ENCODE measurements at places on chromosomes 2 and 18.

GRCh38 chr2:235140801-235141081 lies 188.9 kb downstream of the SH3BP4 start:
- DNase-seq = no peak

DNA sequence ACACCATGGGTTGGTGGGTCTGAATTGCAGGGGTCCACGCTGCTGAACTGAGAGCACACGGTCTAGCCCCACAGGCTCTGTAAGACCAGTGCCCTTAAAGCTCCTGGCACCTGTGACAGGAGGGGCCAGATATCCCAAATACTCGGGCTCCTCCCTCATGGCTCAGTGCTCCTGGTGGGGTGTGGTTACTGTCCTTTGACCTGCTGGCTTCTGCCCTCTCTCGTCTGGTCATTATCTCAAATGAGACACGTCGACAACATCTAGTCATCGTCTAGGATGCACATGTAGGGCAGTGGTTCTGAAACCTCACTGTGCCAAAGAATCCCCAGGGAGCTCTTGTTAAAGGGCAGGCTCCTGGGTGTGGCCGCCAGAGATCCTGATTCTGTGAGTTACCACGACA lies 258.4 kb downstream of the LOXHD1 start:
- no peak for DNase-seq

DNA sequence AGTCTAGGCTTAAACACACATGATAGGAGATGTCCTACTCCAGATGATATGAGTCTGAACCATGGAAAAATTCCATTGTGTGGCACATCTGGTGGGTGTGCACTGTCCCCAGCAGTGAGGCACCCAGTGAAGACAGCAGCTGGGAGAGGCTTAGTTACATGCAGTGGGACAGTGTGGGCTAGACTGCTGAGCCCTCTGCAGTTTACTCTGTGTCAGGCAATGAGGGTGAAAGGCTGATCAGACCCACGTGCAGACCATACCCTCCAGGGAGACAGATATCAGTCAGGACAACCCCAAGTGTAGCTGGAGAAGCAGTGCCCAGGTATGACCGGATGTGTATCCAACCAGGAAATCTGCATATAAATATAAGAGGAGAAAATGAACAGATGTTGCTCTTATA lies 13.4 kb downstream of the IL37 start:
- DNase-seq = no peak

DNA sequence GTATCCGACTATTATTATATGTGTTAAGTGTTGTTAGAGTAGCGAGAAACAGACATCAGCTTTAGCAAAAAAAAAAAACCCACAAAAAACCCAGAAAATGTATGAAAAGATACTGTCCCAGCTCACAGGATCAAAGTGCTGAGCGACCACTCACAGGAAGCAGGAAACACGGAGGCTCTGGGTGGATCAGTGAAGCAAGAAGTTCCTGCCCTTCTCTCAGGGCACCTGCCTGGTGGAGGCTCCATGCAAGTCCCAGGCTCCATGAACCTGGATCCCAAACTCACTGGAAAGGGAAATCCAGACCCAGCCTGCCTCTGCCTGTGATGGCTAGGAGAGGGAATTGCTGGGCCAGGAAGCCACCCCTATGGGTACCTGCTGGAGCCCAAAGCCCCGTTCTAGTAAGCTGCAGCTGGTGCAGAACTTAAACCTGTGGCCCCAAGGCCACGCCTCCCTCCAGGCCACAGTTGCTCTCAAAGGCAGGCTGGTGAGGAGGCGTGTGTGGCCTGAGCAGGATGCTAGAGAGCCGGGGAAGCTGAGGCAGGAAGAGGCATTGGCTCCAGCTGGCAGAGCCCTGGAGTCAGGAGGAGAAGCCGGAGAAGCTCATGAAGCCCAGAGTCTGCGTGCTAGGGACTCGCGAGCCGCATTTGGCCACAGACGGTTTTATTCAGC lies 63.5 kb upstream of the TAF1B start:
- DNase-seq = no peak

DNA sequence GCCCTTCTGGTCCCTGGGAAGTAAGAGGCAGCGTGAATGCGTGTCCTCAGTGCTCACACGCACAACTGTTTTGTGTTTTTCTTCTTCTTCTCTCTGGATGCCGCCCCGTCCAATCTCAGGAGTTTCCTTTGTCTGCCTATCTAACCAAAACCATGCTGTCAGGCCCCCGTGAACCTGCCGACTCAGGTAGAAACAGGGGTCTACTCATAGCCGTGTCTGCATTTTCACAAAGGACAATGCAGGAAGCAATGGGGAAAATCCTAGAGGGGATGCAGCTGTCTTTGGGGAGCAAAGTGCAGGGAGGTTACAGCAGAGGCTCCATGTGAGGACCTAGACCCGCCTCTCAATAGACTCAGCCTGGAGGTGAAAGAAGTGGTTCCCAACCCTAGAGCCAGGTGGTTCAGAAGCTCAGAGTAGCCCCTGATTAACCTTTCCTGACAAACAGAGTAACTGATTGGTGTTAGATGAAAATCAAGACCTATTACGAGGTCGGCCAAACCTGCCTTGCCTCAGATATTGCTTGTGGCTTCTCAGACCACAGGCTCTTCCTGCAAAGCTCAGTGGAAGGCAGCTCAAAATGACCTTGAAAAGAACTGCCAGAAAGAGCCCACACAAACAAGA lies 49.3 kb downstream of the CD226 start:
- no peak for DNase-seq

- no peak for DNase-seq
Observed at GRCh38 chr2:171173087-171173486, 12.4 kb upstream of the TLK1 start.

- no peak for DNase-seq
Observed at GRCh38 chr18:50111398-50111797, 83.5 kb downstream of the MYO5B start.

DNA sequence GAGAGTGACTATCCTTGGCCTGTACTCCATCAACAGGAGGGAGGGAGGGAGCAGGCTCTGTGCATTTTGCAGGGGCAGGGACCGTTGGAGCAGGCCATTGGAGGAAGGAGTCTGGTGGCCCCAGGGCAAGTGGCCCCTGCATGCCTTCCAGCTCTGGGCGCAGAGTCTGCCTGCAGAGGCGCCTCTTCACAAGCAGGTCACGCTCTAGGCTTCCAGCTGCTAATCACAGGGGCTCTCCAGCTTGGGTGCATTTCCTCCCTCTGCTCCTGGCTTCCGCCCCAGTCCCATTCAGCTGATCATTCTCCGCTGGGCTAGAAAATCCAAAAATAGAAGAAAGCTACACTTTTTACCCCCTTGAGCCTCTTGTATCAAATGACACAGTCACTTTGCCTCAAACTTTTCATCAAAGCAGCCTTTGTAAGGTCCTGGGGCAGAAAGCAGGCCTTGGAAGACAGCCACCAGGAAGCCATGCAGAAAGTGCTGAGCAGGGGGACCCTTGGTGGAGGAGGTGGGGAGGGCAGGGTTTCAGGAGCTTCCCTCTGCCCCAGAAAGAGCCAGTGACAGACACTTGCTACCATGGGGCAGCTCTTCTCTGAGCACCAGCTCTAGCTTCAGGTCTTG lies 11.3 kb downstream of the TMEM247 start:
- no peak for DNase-seq

DNA sequence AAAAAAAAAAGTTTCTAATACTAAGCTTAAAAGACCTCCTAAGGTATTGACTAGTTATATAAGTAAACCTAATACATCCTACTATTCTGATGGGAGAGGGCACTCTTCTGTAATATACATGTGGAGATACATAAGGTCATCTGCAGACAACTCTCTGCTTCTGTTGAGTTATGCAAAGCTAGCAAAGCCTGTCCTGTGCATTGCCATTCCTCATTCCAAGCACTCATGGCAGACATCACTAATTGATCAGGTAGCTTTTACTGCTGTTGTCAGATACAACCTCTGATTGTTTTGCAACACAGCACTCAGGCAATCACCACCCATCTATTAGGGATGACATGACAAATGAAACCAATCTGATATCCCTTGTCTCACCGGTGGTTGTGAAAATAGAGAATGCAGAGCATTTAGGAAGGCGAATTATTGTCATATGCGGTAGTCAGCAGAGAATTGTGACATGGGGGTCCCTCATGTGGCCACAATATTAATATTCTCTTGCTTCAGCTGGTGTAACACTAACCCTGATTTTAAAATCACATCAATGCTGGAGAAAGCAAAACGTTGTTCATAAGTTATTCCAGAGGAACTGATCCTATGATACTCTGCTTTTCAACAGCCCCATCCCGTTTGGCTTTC lies 416.5 kb upstream of the GYPC start:
- no peak for DNase-seq

DNA sequence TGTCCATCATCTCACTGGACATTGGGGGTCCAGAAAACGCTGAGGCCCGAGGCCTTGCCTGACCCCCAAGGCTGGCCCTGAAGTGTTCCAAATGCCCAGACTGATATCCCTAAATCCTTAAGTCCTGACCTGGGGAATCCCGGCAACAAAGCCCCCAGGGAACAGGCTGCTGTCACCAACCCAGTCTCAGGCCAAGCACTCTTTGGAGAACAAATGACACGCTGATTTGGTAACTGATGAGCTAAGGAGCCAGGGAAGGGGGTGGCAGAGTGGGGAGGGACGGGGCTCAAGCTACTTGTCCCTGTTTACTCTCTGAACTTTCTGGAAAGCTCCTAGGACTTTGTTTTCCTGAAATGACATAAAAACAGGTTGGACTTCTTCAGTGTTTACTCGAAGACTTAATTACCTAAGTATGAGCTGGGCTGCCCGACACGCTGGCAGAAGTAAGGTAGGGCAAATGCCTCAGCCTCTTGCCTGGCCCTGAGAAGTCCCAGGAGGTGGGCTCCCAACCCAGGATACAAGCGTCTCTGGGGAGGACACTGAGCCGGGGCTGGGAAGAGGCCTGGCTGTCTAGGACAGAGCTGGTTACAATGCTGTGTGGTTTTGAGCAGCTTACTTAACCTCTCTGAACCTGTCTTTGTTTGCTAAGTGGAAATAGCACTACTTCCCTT lies 105.5 kb upstream of the GLI2 start:
- no peak for DNase-seq

GRCh38 chr2:14616342-14616741 lies 16.2 kb upstream of the LRATD1 start:
- no peak for DNase-seq

DNA sequence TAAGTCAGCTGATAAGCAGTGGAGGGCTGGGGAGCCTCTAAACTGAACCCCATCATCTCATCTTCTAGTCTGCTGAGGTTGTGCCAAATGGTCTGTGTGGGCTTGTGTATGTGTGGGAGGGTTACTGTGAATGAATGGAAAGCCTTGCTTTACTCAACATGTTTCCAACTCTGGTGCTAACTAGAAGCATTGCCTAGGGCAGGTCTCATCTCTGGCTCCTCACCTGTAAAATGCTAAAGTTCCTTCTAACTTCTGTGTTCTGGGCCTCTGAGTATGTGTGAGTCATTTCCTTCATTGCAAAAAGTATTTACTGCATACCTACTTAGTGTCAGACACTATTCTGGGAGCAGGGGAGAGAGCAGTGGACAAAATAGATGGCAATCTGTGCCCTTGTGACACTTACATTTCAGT lies 1.3 kb downstream of the LIPG start:
- DNase-seq = no peak
